ENCODE measurements at places on chromosomes 3 and 15.
A peak's percentile ranks its signal among the peaks of the same experiment; 100 is the strongest.

GRCh38 chr3:94259291-94259690, 196.4 kb downstream of the NSUN3 start:
- no peak for DNase-seq

GRCh38 chr15:73888224-73889041, 15.1 kb downstream of the TBC1D21 start:
- no peak for DNase-seq

- DNase-seq: no peak
Measured at GRCh38 chr15:95541301-95541700, 789.2 kb upstream of the NR2F2 start.

GRCh38 chr15:40084650-40085049, 24.0 kb downstream of the BMF start:
- DNase-seq: no peak

DNA sequence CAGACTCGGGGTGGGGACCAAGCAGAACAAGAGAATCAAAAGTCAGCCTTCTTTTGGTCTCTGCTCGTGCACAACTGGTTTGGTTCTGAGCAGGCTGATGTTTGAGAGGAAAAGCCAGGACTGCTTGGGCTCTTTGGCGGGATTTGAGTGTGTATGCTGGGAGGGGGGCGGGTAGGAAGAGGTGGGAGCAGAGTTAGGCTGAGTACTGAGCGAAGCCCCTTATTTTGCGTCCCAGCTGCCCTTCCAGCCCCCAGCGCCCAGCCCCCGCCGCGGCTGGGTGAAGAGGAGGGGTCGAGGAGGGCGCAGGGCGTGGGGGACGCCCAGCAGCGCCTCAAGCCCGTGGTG, 153.5 kb upstream of the GOLIM4 start:
- no peak for DNase-seq

GRCh38 chr15:27589260-27589659, 509.9 kb downstream of the OCA2 start:
- DNase-seq: no peak

DNA sequence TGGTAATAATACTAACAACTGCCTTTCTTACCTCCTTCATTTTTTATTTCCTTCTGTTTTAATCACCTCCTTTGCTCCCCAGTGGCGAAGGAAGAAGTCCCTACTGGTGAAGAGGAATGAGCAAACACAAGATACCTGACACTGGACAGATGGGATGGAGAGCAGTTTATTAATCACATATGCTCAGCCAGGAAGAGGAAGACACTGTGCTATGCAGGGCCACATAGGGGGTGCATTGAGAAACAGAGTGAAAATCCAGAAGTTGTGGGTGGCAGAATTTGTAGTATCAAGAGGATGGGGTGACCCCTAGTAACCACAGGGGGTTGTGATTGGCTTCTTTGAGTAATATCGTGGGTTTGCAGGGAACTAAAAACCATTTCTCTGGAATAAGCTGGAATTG, 1041.9 kb downstream of the OTOL1 start:
- DNase-seq: no peak

- DNase-seq: peak; percentile 26
Measured at GRCh38 chr3:119034256-119035013, at the start of gene IGSF11. TSS of gene IGSF11 (minus strand) at chr3:119034846. CDS start at chr3:119034582, 264 bp downstream.

GRCh38 chr15:51879555-51879954, 50.1 kb downstream of the TMOD3 start:
- DNase-seq: peak; percentile 62

GRCh38 chr3:191809326-191809949, 348.5 kb downstream of the PYDC2 start:
- DNase-seq: no peak

GRCh38 chr3:73580343-73580742, 44.4 kb downstream of the PDZRN3 start:
- DNase-seq: peak; percentile 56

- no peak for DNase-seq
Measured at GRCh38 chr15:29686079-29686425, 136.2 kb downstream of the TJP1 start.

DNA sequence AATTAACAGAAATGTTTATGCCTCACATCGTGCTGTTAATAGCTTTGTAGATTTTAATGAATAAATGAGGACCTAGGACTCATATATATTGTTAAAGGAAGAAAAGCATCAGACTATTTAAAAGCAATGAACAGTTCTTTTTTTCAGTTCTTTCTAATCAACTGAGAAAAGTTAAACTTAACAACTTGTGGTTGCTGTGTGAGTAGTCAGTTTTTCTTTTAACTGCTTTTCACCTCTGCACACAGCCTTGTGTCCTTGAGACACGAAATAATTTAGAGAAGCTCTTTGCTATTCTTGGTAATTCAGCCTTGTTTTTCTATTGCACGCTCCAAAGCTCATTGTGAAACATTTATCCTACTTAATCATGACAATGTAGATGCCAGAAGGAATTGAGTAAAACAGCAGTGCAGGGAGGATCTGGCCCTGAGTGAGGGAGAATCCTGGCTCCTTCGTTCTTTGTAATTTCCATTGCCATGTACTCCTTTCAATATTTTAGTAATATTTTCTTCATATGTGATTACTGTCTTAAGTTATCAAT, 499.0 kb downstream of the PYDC2 start:
- no peak for DNase-seq

DNA sequence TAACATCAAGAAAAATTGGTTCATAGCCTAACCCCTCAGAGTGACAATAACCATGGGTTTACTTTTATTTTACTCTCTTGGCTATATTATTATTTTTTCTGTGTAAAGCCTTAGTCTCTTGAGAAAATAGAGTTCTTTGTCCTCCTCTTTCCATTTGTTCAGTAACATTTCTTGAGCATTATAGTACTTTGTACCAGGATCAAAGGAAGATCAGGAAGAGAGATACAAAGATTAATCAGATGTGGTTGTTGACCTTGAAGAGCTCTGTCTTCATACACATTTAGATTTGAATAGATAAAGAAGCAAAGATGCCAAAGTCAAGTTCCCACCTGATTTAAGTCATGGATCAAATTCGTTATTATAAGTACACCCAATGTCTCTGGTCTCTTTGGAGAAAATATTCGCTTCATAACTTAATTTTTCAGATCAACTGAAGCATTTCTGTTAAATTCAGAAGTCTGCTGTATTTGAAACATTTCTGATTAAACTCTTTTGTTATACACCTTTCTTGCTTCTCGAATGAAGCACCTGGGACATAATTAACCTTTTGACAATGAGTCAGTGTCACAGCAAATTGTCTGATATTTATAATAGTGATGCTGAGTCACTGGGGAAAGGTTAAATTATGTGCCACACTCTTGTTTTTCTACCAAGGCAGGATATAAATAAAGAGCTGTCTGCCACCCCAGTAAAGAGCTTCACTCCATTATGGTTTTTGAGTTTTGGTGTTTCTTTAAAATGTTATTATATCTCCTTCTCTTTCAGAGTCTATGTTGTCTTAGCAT, 100.2 kb downstream of the GHSR start:
- DNase-seq: no peak

GRCh38 chr3:52923963-52924362, 26.6 kb upstream of the STIMATE start:
- no peak for DNase-seq

GRCh38 chr15:52528564-52529340, at the start of gene MYO5A:
TSS of gene MYO5A (minus strand) at chr15:52528880. CDS start at chr15:52528806, 74 bp downstream.
- peak; percentile 73 for DNase-seq

- no peak for DNase-seq
Measured at GRCh38 chr15:27123808-27124207, 152.8 kb downstream of the GABRG3 start.

- peak; percentile 76 for DNase-seq
Measured at GRCh38 chr3:13497386-13497785, 17.3 kb downstream of the HDAC11 start.

GRCh38 chr3:75886971-75887526, 101.7 kb upstream of the ZNF717 start:
- DNase-seq: no peak

DNA sequence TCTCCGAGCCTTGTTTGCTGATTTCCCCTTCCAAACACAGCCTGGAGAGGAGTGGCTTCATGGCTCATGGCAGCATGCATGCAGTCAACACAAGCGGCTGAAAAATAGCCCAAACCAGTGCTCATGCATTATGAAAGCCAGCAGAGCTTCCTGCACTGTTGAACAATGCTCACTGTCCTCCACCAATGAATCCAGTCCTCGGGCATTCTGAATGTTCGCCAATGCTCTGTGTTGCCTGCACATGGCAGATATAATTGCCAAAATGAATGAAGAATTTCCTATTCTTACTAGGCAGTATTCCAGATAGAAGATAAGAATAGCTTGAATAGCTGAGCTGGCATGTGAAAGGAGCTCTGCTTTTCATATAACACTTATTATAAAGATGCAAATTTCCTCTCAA, 252.7 kb downstream of the ROBO1 start:
- DNase-seq: no peak

DNA sequence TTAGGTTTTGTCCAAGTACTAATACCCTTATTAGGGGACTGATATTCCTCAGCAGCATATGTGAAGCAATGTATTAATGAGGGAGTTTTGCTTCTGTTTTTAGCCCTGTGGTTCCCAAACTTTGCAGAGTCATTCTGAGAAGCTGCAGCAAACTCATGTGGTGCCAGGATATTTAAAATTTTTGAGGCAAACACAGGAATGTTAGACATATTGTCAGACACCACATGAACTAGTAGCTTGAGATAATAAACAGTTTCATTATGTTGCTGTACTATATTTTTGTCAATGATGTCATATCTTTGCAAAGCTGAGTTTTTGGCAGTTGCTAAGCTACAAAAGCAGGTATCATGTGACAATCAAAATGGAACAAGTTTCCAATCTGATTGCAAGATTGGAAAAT, 36.6 kb downstream of the ATP6V1A start:
- DNase-seq: peak; percentile 99

GRCh38 chr3:188407158-188407880, 253.4 kb downstream of the LPP start:
- DNase-seq: peak; percentile 77

GRCh38 chr3:9122732-9123364, 126.6 kb downstream of the SRGAP3 start:
- peak; percentile 4 for DNase-seq
